Neural progenitor cell (in vitro differentiated cells): ENCODE measurements at places on chromosomes 5 and 9. TPM values are rescaled to one million over a fixed set of nuclear protein-coding genes. Genes with fewer than 3 reads are reported as not detected.

GRCh38 chr9:84166891-84167290 lies 173.7 kb downstream of the SLC28A3 start:
- no peak for DNase-seq

GRCh38 chr5:151637676-151638075 lies 46.5 kb upstream of the FAT2 start:
- DNase-seq: no peak

GRCh38 chr5:132266031-132266835 lies 8.7 kb downstream of the PDLIM4 start:
- no peak for DNase-seq

ACER2 gene
- total RNA-seq: 5.6 and 8.1 TPM in 2 replicates

ARID3C gene
- total RNA-seq: 4.7 and 5.3 TPM in 2 replicates

- peak; percentile 14 for DNase-seq
These were observed 123.5 kb downstream of the TARS1 start for GRCh38 chr5:33563983-33564908.

- DNase-seq: no peak
These were observed 45.4 kb downstream of the ABCA1 start for GRCh38 chr9:104882566-104882965.

DNA sequence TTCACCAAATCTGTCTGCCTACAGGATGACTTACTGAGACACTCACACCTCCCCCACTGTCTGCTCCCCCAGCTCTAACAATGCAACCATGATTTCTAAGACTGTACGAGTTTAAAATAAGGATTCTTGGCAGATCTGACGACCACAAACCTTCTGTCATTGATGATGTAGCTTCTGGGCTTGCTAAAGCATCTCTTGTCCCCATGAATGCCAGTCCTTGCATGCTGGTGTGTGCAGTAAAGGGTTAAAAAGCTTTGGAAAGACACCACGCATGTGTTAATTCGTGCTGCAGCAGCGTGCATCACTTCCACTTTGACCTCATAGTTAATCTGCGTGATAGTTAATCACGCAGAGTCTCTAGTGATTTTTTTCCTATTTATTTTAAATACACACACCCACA lies 411 bp upstream of the GABRG2 start:
- no peak for DNase-seq

DNA sequence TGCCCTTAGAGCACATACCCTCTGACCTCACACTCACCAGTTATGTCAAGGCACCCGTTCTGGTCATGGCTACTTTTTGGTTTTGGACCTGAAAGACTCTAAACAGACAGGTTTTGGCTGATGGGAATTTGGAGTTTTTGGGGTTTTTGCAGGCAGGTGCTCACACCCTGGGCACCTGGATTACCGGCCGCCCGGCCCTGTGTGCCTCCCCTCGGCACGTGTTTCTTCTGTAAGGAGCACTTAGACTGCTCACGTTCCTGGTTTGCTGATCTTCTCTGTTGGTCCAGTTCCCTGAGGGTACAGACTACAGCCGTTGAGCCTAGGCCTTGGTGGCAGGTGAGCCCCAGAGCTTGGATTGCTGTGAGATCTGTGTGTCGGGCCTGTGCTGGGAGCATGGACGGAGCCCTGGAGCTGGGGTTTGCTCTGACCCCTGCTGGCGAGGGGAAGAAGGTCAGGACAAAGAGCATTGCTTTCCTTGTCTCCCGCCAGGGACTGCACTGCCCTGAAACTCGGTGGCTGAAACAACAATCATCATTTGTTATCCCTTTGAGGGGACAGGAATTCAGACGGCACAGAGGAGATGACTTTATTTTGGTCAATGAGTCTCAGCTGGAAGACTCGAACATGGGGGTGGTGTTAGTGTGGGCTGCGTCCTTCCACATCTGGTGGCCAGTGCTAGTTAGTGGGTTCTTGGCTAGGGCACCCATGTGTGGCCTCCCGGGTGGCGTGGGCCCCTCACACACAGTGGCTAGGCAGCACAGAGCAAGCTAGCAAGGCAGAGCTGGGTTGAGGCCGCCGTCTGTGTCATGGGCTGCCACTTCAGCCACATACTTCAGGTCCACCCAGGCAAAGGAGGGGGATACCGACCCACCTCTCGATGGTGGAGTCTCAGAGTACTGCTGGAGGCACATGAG lies 76.4 kb downstream of the EHMT1 start:
- DNase-seq: peak; percentile 83

KIF27 gene
- total RNA-seq: 13.0 and 16.4 TPM in 2 replicates

TMEM141 gene
- total RNA-seq: 19.9 and 46.8 TPM in 2 replicates
